ENCODE measurements at places on chromosomes 4 and X.
A peak's percentile ranks its signal among the peaks of the same experiment; 100 is the strongest.

DNA sequence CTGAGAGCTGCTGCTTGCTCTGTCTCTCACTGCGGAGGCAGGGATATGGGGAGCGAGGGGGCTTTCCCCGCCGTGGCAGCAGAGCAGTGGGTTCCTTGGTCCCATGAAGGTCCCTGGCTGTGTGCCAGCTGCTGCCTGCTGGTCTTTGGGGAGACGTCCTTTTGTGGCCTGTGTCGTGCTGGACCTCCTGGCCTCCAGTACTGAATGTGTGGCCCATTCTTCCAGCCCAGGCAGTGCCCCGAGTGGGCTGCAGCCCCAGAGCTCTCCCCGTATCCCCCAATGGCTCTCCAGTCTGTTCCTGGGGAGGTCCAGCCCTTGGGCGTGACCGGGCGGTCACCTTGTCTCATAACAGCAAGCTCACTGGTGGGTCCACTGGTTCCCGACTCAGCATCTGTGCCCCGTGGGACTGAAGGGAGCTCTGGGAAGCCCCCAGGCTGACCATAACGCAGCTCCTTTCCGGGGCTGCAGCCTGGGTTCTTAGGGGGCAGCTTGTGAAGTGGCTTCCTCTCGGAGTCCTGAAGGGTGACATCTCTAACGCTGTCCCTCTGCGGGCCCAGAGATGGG is 115.6 kb downstream of the SMIM20 start:
- DNase-seq, result no peak

DNA sequence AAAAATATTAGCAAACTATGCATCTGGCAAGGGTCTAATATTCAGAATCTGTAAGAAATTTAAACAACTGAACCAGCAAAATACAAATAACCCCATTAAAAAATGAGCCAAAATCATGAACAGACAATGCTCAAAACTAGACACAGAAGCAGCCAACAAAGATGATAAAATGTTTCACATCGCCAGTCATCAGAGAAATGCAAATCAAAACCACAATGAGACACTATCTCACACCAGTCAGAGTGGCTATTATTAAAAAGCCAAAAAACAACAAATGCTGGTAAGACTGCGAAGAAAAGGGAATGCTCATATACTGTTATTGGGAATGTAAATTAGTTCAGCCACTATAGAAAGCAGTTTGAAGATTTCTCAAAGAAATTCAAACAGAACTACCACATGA is 201.3 kb upstream of the CPEB2 start:
- no peak for DNase-seq

GRCh38 chrX:125101971-125102755 is 217.5 kb upstream of the TEX13C start:
- DNase-seq, result no peak

DNA sequence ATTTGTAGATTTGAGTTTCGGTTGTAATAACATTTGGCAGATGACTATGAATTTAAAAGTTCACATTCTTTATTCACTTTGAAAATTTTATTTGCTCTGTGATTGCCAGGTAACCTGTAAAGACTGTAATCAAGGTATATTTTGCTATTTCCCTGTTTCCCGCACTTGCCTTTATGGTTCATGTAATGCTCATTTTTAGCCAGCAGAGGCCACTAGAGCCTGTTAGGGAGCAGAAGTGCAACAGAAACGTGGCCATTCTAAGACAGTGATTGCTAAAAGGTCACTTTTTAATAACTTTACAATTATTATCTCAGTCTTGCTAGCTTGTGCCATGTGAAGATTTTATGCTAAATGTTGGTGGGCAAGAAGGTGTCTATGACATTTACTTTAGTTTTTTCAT is 12.4 kb downstream of the YIPF6 start:
- DNase-seq, result peak; percentile 68

- DNase-seq, result no peak
Measured at GRCh38 chrX:40166582-40166981, 68.8 kb upstream of the BCOR start.

DNA sequence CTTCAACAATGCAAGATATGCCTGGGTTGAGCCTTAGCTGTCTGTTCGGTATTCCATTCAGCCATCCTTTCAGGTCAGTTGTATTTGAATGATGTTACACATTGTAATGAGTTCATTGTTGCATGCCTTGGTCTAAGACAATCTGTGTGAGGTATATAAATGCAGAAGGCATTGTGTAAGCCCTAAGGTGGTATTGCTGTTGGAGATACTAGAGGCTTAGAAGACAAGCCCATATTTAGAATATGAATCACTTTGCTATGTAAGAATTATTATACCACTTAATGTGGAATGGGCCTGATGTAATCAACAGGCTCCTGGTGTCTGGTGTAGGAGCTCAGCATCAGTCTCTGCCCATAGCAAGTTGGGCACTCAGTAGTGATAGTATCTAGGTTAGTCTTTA is 473.4 kb upstream of the GNPDA2 start:
- no peak for DNase-seq

DNA sequence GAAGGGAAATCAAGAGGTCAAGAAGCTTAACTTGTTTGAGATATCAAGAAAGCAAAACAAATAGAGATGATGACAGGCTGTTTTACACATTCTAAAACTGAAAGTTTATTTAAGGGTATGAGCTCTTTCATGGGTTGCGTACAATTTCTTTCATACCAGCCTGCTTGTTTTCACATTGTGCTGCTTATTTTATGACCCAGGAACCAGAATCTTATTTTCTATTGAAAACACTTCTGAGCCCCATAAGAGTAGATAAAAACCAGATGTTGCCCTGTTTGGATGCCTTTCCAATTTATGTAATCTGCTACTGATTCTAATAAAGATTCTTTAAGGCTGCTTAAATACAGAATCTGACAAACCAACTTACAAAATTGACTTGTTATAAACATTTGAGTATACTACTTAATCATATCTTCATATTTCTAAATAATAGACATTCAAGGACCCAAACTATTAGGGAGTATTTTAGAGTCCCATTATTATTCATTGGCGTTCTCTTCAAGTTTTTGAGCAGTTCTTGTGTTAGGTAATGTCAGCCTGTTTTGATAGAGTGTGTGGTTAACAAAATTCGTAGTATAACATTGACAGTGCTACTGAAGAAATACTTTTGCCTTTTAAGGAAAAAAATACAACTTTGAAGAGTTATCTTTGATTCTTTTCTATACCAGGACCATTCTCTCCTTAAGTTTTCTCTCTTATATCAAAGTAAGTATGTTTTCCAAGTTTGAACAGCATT is 74.4 kb downstream of the PDLIM5 start:
- DNase-seq, result no peak

DNA sequence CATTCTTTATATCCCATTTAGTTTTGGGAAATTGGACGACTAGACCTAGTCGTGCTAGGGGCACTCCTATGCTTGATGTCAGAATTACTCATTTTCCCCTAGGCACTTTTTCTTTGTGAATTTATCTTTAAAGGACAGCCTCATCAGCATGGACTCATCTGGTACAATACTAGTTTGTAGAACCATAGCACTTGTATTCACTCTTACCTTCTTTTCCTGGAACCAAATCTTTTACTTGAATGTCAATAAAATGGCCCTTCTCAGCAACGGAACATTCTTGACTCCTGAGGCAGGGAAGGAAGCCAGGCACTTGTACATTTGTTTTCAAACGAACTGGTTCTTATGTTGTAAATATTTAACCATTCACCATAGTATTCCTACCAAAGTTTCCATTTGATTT is 187.1 kb downstream of the SHROOM3 start:
- DNase-seq, result peak; percentile 75

DNA sequence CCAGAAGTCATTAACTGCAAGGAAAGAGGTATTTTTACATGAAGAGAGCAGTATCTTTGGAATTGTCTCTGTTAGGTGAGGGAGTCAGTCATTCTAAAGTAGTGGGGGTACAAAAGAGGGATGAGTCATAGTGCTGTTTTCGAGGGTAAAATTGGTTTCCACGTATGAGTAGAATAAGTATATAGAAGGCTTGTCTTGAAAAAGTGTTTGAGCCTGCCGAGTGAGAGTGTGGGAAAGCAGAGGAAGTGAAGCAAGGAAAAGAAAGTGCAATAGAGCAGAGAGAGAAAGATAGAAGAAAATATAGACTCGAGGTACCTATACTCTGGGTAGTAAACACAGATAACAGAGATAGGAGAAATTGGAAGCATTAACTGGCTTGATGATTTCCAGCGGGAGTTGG is 696.4 kb downstream of the DMD start:
- DNase-seq, result no peak

DNA sequence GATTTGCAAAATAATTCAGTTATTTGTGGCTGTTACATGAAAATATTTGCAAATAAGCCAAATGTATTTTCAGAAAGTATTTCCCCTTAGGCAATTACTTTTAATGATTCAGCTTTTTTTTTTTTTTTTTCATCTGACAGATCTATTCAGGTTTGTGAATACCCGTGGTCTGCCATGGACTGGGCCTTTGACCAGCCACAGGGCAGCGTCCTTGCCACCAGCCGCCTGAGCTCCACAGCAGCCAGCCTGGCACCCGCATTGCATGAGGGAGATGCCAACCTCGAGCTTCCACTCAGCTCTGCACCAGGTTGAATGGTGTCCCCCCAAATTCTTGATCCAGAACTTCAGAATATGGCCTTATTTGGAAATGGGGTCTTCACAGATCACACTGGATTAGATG is 14.7 kb downstream of the TMEM271 start:
- no peak for DNase-seq

DNA sequence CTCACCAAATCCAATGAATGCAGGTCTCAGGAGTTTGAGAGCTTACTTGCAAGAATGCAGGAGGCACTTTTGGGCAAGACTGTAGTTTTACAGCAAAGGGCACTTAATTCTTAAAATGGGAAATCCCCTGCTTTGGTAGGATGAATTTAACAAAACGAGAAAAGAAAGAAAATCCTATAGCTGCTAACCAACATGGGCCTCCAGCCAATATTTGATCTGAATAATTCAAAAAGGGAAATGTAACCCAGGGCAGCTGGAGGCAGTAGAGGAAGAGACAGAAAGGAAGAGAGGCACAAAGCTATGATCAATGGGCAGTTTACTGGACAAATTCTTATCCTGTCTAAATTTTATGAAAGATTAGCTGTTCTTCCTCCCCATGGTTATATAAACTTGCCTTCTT is 142.3 kb downstream of the SH3KBP1 start:
- DNase-seq, result no peak

- DNase-seq, result no peak
Measured at GRCh38 chr4:94660614-94661013, 97.1 kb upstream of the BMPR1B start.

- DNase-seq, result no peak
Measured at GRCh38 chr4:118762730-118763477, 73.0 kb downstream of the SEC24D start.

- peak; percentile 15 for DNase-seq
Measured at GRCh38 chr4:186712690-186713089, 11.0 kb downstream of the FAT1 start.

DNA sequence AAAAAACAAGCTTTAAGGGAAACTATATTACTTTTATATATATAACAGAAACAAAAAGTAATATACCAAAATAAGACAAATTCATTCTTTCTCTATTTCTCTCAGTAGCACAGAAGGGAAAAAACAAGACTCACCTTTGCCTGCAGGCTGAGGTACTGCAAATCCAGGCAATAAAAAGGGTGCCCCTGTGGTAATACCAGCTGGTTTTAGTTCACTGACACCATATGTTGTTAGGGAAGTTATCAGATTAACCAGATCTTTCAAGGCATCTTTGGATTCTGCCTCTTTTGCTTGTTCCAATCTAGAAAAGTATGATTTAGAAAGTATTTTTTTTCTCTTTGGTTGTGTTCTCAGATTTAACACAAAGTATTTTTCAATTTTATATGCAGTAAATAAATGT is 139.8 kb downstream of the WDFY3 start:
- DNase-seq, result no peak

GRCh38 chrX:118974908-118975671 is 672 bp downstream of the LONRF3 start:
- DNase-seq, result peak; percentile 41

GRCh38 chrX:106898462-106898861 is 4.7 kb downstream of the RIPPLY1 start:
- peak; percentile 75 for DNase-seq

- peak; percentile 57 for DNase-seq
Measured at GRCh38 chrX:77167993-77168392, 279.2 kb upstream of the FGF16 start.
